K562 (cell line): ENCODE measurements at places on chromosomes 2 and 18.

DNA sequence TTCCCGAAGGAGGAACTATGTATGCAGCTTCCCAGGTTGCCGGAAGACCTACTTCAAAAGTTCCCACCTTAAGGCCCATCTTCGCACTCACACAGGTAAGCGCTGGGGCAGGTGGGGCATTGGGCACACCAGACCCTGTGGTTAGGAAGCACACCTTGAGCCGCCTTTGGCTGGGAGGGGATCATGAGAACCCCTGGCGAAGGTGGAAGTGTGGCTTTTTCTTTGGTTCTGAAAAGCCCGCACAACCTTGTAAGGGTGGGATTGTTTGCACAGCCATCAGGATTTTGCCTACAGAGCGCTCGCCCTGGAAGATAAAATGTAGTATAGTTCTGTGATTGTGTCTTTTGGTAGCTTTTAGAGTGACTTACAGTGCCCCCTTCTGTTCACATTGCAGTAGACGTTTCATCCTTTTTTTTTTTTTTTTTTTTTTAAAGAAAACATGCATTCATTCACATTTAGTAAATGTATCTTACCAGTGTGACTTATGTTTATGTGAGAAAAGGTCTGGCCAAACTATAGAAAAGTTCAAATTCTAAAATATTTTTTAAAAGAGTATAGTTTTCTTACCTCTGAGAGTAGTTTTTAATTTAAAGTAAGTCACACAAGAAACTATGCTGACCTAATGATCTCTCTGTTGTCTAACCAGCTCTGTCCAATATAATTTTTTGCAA is 5.3 kb downstream of the KLF11 start:
- DNase-seq: no peak

- no peak for DNase-seq
These were observed 19.2 kb upstream of the ASXL2 start for GRCh38 chr2:25897506-25897905.

DNA sequence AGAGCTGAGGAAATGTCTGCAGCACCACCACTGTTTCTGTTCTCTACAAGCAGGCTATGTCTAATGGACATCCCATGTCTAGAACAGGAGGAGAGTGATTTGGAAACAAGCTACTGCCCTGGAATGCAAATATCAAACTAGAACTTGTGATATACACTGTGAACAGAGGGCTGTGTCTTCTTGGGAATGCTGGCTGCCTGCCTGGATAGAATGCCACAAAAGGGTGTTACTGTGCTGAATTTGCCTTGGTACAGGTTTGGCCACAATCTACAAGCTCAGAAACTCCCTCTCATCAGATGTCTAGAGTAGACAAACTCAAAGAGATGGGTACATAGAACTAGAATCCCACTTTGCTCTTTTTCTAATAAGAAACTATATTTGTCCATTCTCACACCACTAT is 170.5 kb downstream of the NYAP2 start:
- DNase-seq: no peak

- no peak for DNase-seq
These were observed 6.2 kb upstream of the KIAA2012 start for GRCh38 chr2:202066875-202067274.

GRCh38 chr2:148614322-148615049 is 30.1 kb upstream of the EPC2 start:
- peak; percentile 35 for DNase-seq

GRCh38 chr2:108593547-108594098 is 59.4 kb downstream of the LIMS1 start:
- no peak for DNase-seq

- peak; percentile 31 for DNase-seq
These were observed 147.0 kb upstream of the ID2 start for GRCh38 chr2:8534729-8535468.

GRCh38 chr18:74114116-74114515 is 33.5 kb downstream of the FBXO15 start:
- DNase-seq: no peak

DNA sequence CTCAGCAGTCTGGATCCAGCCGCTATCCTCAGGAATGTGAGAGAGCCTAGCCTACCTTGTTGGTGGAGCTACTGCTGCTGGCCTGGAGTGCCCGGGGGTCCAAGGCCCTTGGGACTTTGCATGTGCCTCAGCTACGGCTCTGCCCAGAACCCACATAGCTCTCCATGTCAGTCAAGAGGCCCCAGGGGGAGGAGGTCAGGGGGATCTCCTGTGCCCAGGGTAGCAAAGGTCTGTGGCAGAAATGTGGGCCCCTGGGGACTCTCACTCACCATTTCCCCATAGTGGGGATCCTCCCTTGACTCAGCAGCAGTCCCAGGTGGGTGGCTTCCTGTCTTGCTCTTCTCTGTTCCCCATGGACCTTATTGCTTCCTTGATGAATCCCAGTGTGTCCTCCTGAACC is 342.7 kb upstream of the CHAC2 start:
- DNase-seq: no peak

GRCh38 chr2:70126413-70126812 is 39.1 kb downstream of the PCBP1 start:
- DNase-seq: no peak

- DNase-seq: no peak
These were observed 17.0 kb upstream of the CD8A start for GRCh38 chr2:86807468-86808275.

- peak; percentile 12 for DNase-seq
These were observed 49.2 kb upstream of the GPR155 start for GRCh38 chr2:174535757-174536703.

DNA sequence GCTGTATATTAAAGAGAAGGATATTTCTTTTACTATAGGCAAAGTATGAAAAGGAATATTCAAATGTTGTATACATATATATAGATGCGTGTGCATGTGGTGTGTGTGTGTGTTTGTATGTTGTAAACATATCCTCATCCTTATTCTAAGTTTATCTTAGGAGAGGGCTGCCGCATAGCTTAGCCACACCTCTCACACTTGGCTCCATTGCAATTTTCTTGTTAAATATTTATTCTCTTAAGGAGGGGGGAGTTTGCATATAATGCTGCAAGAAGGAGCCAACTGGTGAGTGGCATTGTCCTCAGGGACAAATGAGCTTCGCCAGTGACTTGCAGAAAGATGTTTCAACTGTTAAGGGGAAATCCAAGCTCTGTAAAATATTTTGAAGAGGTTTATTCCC is 360.1 kb upstream of the RND3 start:
- no peak for DNase-seq

GRCh38 chr18:14976736-14977430 is 228.9 kb downstream of the ANKRD30B start:
- no peak for DNase-seq

DNA sequence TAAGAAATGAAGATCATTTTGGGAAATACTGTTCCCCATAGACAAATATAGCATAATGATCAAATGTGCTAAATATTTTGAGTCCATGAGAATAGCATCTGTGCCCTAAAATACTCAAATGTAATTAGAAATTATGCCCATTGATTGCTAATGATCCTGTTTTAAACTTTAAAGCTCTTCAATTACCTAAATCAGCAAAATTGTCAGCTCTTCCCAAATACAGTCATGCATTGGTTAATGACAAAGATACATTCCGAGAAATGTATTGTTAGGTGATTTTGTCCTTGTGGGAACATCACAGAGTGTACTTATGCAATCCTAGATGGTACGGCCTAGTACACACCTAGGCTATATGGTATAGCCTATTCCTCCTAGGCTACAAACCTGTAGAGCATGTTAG is 89.7 kb downstream of the NEB start:
- DNase-seq: no peak

DNA sequence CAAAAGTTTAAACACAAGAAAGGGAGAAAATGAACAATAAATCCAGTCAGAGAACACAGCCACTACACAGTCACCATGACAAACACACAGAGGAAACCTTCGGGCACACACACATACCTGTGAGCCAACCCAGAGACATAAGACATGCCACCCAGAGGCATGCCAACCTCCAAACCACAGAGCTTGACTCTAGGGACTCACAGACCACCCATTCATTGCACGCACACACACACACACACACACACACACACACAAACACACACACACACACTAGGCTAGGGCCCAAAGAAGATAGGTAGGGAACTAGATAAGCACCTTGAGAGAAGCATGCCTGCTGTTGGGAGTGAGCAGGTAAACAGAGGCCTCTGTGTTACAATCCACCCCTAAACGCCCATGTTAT is 9.1 kb downstream of the SIX3 start:
- no peak for DNase-seq

DNA sequence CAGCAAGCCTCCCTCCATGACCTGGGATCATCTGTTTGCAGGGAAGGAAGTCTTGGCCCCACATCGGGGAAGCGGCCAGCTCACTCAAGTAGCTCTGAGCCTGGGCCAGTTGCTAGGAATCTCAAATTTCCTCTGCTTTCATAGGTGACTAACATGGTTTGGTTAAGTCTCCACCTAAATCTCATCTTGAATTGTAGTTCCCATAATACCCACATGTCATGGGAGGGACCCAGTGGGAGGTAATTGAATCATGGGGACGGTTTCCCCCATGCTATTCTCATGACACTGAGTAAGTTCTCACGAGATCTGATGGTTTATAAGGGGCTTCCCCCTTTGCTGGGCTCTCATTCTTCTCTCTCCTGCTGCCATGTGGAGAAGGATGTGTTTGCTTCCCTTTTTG is 75.2 kb downstream of the LBH start:
- no peak for DNase-seq

DNA sequence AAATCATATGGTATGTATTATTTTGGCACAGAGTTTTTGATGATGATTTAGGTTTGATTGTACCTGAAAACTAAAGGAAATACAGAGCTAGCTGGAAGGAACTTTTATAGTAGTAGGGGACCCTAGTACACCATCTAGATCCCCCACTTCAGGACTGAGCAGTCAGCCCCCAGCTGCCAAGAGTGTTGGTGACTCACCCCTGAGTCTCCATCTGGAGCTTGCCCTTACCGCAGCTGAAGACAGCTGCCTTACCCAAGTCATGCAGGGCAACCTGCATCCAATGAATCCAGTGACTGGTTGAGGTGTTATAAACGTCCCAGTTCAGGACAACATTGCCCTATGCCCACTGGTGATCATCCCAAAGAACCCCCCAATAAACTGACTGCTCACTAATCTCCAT is 15.3 kb downstream of the PMS1 start:
- no peak for DNase-seq

DNA sequence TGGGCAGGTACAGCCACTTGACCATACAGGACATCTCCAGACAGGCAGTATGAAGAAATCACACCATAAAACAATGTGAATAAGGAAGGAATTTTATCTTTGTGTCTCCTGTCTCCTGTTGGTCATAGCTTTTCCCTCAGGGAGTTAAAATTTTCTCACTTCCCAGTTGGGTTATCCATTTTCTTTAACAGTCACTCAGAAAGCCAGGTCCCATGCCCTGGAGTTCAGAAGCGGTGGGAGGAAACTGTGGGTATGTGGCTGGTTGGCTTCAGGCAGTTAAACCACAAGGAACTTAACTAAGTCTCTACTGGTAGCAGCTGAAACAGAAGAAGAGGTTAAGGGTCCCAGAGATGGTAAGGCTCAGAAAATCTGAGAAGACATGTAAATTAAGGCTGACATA is 6.5 kb upstream of the SMAD2 start:
- no peak for DNase-seq

DNA sequence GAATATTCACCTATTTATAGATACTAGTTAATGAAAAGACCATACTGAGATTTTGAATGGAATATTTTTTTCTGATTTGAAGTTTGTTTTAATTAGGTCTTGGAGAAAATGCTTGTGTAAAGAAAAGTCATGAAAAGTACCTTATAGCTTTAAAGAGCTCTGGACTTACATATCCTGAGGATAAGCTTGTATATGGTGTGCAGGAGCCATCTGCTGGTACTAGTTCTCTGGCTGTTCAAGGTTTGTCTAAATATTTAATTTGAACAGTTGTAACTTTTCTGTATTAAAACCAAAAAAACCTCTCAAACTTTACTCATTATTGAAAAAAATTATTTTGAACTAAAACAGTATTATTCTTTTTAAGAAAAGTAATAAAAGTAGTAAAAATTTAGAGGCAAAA is 50.1 kb downstream of the UBR3 start:
- DNase-seq: no peak

DNA sequence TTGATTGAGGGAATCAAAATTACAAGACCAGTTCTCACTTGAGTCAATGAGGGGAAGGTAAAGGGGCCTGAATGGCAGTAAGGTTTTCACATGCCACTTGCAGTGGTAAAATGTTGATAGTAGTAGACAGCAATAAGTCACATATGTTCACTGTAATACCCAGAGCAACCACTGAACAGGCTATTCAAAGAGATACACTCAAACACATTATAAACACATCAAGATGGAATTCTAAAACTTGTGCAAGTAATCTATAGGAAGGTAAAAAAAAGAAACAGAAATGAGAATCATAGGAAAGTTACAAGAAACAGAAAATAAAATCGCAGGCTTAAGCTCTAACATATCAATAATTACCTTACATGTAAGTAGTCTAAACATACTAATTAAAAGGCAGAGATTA is 86.6 kb upstream of the AFF3 start:
- DNase-seq: no peak

GRCh38 chr2:86507600-86507999 is 55.6 kb downstream of the CHMP3 start:
- DNase-seq: no peak

DNA sequence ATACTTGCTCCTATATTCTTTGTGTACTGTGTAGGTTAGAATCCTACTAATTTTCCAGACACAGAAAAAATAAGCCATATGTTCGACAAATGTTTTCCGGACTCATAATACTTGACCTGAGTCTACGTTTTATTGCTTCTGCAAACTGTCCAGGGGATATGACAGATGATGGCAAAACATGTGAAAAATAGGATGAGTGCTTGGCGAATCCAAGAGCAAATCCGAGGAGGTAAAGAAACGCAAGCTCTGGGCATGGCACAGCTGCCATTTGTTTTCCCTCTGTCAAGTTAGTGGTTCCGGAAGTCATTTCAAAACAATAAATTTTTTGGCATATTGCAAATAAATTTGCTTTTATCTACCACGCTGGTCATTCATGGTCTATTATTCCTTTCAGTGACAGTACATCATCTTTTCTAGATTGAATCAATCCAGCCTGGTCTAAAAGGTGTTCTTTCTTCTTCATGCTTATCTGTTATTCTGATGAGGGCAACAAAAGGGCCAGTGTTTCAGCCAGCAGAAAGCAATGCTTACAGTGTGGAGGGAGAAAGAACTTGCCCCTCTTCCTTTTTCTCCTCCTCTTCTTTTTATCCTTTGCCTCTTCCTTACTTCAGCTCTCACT is 476.1 kb upstream of the SOX11 start:
- DNase-seq: no peak
